ENCODE measurements at places on chromosomes 1 and 21.

DNA sequence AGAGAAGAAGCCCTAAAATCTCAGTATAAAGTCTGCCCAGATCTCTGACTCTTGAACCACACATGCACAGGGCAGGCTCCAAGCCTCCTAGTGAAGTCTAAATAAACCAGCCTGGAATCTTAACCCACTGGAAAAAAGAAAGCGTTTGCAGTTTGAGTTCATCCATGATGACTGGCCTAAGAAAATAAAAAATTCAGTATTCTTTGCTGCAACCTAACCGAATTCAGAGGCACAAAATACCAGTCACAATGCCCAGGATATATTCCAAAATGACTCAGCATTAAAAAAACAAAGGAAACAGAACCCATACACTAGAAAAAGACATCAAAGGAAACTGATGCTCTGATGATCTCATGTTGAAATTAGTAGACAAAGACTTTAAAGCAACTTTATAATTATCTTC, 269.2 kb downstream of the SDCCAG8 start:
- no peak for DNase-seq

DNA sequence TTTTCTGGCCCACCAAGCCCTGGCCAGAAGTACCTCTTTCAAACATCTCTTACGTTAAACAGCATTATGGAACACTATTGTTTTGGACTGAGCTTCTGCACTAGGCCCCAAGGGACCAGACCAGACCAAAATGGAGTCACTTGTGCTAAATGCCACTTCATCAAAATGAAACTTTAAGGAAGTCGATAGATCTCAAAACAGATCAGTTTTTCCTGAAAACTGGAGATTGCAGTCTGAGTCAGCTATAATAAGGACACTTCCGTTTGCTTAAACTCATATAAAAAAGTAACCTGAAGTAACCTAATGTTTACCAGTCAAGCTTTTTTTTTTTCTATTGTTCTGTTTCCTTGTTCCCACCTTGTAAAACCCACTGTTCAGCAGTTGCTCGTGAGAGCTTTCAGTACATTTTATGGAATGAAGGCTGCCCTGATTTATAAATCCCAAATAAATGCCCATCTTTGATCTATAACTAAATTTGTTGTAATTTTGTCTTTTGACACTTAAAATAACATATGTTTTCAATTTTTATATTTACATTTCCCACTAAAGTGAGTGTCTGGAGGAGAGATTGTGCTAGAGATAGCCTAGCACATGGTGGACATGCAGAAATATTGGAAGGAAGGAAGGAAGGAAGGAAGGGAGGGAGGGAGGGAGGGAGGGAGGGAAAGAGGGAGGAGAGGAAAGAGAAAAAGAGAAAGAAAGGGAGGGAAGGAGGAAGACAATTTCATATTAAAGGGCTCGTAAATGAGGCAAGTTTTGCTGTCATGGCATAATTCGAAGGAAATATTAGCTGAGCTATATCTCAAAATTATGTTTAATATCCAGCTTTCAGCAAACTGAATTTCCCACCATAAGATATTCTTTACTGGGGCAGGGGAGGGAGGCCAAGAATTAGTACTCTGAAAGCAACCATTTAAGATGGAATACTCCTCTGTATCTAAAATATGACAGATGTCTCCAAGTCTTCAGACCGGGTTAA, 77.0 kb upstream of the CXADR start:
- DNase-seq, result no peak

DNA sequence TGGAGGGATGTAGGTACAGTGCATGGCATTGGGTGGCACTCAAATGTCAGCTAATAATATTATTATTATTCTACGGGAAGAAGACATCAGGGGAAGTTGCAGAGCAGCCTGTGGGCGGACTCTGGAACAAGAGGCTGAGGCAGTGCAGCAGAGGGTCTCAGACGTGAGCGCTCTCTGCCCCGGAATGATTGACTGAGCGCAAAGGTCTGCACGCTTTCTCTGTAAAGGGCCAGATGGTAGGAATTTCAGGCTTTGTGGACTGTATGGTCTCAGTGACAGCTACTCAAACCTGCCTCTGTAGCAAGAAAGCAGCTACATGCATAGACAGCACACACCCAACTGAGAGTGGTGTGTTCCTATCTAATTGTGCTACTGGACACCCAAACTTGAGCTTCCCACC, 29.6 kb upstream of the VPS13D start:
- DNase-seq, result no peak

- DNase-seq, result no peak
These were observed 34.8 kb upstream of the HOOK1 start for GRCh38 chr1:59779949-59780348.

DNA sequence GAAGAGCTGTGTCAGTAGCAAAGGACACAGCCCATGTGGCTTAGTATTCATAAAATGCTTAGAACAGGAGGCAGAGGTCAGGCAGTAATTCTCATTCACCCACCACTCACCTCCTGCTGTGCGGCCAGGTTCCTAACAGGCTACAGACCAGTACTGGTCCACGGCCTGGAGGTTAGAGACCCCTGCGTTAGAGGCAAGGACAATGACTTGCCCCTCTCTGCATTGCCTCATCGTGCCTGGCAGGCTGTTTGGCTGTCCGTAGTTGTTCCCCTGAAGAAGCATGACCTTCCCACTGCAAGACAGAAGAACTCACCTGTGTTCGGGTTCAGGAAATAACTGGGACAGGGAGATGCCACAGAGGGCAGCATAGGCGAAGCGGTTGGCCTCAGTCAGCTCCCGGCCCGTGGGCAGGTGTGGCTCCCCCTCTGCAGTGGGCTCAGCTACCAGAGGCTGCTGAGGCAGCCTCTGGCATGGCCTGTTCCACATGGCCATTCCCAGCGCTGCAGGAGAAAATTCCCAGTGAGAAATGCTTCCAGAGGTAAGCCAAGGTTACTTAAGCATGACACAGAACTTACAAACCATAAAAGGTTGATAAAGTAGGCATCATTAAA, 19.3 kb downstream of the TMCO4 start:
- DNase-seq, result no peak

- no peak for DNase-seq
These were observed 51.0 kb downstream of the MYSM1 start for GRCh38 chr1:58648842-58649241.

GRCh38 chr21:37365517-37366481, 774 bp upstream of the DYRK1A start:
- DNase-seq, result peak; percentile 75

GRCh38 chr1:227890451-227891222, 57.1 kb downstream of the WNT9A start:
- no peak for DNase-seq

DNA sequence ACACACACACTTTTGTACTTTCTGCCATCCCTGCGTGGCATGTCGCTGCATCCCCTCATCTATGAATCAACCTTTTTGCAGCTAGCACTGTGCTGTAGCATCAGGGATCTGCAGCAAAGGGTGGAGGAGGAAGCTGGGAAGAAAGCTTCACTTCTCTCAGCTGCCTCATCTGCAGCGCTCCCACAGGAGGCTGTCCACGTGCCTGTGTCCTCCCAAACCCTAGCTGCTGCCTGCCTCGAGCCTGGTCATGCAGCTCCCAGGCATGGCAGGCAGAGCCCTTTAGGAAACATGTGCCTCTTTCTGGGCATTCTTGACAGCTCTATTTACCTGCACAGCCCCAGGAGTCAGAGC, 262.1 kb upstream of the SGIP1 start:
- DNase-seq, result no peak

GRCh38 chr1:172561252-172561651, 28.3 kb downstream of the SUCO start:
- no peak for DNase-seq

DNA sequence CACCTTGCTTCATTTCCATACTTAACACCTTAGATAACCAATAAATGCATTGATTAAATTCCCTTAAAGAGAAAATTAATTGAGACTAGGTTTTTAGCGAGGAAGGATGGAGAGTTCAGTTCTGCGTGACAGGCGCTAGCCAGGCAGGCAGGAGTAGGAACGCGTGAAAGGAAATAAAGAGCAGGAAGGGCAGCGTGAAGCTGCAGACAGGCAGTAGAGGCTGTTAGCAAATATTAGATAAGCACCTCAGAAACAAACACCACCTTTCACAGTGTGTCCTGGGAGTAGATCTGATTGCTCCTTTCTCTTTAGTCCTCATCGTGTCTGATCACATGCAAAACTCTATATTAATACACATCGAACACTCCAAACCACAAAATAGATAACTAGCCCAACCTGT, 282.7 kb upstream of the ADGRL2 start:
- no peak for DNase-seq

DNA sequence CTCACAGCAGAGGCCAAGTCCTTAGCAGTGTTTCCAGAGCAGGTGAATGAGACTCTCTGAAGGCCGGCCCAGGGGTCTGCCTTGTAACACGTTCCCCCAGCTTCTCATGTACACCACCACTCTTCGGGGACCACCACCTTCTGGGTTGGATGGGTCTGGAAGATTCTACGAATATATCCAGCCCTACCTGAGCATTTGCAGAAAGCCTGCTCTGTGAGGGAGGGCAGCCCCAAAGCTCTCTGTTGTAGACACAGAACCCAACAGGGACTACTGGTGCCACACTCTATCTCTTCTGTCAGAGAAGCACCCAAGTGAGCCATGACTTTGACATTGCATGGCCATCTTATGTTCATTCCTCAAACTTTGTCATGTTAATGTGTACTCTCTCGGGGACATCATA, 61.8 kb downstream of the CD247 start:
- no peak for DNase-seq

GRCh38 chr1:59565611-59566410, 248.9 kb upstream of the HOOK1 start:
- no peak for DNase-seq

- DNase-seq, result no peak
These were observed 316.2 kb downstream of the HMCN1 start for GRCh38 chr1:186050360-186050759.
